ENCODE measurements at places on chromosomes 7 and 10.

GRCh38 chr7:119392-120163 lies 72.8 kb upstream of the FAM20C start:
- DNase-seq: no peak

DNA sequence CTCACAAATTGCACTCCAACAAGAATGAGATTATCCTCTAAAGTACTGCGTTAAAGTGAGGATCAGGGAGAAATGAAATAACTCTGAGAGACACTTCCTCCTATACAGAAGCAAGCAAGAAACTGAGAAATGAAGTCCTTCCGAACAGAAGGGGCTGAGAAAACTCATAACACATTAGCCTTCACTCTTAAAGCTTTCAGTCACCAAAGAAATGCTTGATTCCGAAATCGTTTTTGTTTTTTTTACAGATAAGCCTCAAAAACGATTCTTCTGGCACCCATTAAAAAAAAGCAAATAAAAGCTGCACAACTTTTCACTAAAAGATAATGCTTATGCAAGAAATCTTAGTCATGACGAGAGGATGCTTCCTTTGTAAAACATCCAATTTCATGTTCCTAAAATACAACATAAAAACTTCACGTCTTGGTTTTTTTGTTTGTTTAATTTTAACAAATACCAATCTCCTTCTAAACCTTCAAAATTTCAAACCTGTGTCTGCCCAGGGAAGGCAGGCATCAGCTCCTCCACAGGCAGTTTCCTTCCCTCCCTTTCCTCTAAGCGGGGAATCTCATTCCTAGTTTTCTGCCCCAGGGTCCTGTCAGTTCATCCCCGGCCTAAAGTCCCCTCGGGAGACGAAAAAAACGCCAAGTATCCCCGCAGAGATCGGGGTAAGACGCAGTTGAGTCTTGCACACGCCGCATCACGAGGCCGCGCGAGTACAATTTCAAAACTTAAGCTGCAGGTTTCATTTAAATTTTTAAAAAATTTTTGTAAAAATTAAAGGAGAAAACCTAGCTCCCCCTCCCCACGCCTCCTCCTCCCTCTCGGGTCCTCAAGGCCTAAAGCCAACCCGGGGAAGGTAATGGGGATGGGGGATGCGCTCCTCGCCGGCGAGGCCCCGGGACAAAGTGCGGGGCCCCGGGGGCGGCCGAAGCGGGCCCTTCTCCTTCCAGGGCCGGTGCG lies 1.1 kb downstream of the BAZ1B start:
- peak; percentile 1 for DNase-seq

DNA sequence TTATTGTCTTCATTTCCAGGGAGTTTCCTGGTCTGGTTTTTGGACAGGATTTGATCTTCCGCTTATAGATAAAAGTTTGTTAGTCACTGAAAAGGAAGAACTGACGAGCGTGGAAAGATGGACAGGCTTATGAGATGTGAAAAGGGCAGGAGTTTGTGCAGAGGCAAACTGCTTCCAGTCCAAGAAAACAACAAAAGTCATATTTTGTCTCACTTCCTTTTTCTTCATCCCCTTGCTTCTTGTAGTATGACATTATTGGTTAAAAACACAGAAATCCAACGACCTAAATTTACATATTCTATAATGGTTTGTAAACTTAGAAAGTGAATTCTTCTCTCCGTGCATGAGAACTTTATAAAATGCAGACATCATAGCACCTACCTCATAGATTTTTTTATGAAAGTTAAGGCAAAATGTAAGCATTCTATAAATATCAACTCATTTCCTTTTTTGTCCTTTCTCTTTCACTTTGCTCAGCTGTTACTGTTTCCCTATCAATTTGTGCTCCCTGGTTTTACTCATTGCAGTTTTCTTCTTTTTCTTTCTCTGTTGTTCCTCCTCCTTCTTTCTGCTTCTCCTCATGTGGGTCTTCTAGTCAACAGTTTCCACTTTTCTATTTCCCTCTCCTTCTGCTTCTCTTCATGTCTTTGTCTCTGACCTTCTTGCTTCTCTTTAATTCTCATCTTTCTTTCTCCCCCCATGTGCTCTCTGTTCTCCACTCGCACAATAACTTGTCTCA lies 370.2 kb downstream of the ARL4A start:
- DNase-seq: no peak

GRCh38 chr10:99172128-99172738 lies 63.4 kb downstream of the HPSE2 start:
- no peak for DNase-seq

- DNase-seq: no peak
These were observed 269.5 kb downstream of the TRIL start for GRCh38 chr7:28688651-28689050.

- DNase-seq: no peak
These were observed 75.2 kb downstream of the MYL10 start for GRCh38 chr7:101553771-101554445.

DNA sequence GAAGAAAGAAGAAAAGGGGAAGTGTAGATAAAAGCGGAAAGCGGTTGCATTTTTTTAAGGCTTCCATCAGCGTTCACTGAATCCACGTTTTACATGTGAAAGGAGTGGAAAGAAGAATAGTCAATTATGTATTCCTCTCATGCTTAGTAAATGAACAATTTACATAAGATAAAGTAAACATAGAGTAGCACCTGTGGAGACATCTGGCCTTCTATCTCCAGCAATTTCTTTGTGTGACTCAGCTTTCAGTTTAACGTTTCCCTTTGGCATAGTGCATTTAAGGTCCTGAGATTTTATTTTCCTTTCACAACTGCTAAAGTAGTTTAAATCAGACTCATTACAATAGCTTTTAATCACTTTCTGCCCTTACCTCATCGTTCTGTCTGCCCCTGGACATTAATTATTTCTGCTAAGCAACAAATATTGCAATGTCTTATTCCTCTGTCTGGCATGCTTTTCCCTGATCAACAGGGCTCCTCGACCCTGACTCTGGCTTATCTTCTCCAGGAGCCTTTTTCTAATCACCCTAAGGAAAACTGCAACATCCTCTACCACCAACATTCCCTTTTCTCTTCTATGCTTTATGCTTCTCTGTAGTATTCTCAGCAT lies 383.5 kb upstream of the VWC2 start:
- no peak for DNase-seq

- no peak for DNase-seq
These were observed 3.2 kb upstream of the LIPN start for GRCh38 chr10:88756660-88757059.

- no peak for DNase-seq
These were observed 26.5 kb upstream of the TRIL start for GRCh38 chr7:28984631-28985030.

DNA sequence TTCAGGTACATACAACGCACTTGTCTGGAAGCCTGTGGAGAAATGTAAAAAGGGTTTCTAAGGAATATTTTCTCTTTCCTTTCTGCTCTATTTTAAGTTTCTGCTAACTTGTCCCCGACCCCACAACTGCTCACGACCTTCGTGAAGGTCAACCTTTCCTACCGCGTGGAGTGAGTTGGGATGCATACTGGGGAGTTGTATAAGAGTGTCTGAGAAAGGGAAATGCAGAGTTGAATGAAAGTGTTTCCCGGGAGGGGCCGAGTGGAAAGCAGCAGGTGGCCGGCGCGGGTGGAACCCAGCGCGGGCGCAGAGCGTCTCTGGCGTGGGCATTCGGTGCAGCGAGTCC lies 17.9 kb upstream of the ACBD5 start:
- DNase-seq: no peak
